ENCODE measurements at places on chromosomes 3 and 15. TPM values are rescaled to one million over a fixed set of nuclear protein-coding genes. Genes with fewer than 3 reads are reported as not detected.

- no peak overlapping the region for H3K4me3 ChIP-seq
- no peaks in the 10 kb centered on the region for H3K36me3 ChIP-seq
- DNase-seq = no peak
- no peak overlapping the region for H3K27ac ChIP-seq
Measured at GRCh38 chr15:52289629-52290081, 5.9 kb downstream of the MYO5C start.

DNA sequence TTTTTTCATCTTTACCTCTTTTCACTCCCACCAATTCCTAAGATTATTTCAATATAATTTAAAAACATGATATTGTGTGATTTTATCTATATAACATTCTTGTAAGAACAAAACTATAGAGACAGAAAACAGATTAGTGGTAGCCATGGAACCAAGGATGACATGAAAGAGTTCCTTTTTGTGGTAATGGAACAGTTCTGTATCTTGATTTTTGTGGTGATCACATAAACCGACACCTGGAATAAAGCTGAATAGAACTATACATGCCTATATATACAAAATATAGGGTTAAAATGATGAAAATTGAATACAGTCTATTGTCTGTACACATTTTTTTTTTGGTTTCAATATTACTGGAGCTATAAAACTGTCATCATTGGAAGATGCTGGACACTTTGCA is 945.4 kb downstream of the SI start:
- H3K4me1 ChIP-seq = no peaks in the 10 kb centered on the region
- no peak overlapping the region for H3K27ac ChIP-seq
- DNase-seq = no peak
- H3K4me3 ChIP-seq = no peak overlapping the region
- H3K36me3 ChIP-seq = no peaks in the 10 kb centered on the region

GRCh38 chr15:83612898-83613635 is 40.9 kb upstream of the ADAMTSL3 start:
- no peak overlapping the region for H3K4me3 ChIP-seq
- DNase-seq = no peak
- H3K27ac ChIP-seq = no peak overlapping the region
- H3K36me3 ChIP-seq = no peaks in the 10 kb centered on the region
- H3K27me3 ChIP-seq = no peaks in the 10 kb centered on the region

CKMT1B gene
- not detected for total RNA-seq

Data from SJSA1 (cell line).